ENCODE measurements at places on chromosomes 13 and 19.

DNA sequence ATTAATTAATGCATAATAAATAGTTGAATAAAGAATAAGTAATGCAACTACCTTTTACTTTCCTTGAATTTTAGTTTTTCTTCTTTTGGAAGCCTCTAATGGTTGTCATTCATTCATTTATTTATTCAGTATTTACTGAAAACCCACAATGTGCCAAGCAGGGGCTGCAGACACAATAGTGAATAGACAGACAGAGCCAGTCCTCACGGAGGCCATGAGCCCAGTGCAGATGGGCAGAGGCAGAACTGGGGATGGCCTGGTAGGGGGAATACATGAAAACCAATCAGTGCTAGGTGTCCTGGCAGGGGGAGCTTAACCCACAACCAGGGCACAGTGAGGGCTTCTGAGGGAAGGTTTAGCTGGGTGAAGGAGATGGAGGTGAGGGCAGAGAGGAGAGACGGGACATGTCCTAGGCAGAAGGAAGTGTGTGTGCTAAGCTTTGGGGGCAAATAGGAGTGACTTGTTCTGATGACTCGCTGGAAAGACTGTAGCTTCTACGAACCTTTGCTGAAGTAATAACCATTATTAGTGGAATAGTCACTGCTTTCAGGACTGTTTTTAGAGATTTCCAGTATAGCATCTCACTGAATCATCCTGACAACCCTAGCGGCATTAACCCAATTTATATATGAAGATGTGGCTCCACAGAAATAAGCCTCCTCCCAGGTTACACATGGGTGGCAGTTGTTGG is 55.9 kb downstream of the ERCC5 start:
- no peak for DNase-seq

DNA sequence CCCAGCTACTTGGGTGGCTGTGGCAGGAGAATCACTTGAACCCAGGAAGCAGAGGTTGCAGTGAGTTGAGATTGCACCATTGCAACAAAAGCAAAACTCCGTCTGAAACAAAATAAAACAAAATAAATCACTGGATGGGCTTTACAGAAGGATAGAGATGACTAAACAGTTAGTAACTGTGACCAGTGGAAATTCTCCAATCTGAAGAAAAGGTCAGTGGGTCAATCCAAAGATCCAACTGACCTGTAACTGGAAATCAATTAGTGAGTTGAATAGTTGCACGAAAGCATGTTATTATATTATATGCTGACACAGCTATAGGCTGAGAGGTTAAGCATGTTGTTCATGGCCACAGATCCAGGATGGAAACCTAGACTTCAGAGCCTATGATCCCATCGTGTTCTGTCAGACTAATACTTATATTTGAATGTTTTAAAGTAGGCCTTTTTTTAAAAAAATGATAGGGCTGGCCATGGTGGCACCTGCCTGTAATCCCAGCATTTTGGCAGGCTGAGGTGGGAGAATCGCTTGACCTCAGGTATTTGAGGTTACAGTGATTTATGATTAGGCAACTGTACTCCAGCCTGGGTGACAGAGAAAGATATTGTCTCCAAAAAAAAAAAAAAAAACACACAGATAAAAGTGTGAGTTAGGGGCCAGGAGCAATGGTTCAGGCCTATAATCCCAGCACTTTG is 1.4 kb downstream of the ECH1 start:
- DNase-seq: no peak

GRCh38 chr19:30968841-30969399 is 380.3 kb downstream of the TSHZ3 start:
- no peak for DNase-seq

- DNase-seq: no peak
Observed at GRCh38 chr13:23867027-23867491, 22.1 kb downstream of the MIPEP start.

- no peak for DNase-seq
Observed at GRCh38 chr19:14559916-14560775, 11.7 kb downstream of the NDUFB7 start.

DNA sequence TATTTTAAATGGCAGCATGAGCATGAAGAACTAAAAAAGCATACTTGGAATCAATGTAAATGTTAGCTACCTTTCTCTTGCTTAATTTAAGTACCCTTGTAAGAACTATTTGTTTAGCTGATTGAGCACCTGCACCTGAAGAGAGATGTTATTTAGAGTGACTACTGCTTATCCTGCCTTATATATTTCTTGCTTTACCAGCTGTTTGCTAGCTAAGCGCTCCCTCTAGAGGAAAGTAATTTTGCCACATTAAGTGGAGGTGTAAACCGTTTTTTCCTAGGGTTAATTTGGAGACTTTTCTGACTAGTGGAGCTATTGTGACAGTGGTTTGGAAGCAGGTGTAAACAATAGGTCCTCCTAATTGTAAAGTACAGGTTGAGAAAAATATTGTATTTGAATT is 19.4 kb upstream of the PSG2 start:
- no peak for DNase-seq

DNA sequence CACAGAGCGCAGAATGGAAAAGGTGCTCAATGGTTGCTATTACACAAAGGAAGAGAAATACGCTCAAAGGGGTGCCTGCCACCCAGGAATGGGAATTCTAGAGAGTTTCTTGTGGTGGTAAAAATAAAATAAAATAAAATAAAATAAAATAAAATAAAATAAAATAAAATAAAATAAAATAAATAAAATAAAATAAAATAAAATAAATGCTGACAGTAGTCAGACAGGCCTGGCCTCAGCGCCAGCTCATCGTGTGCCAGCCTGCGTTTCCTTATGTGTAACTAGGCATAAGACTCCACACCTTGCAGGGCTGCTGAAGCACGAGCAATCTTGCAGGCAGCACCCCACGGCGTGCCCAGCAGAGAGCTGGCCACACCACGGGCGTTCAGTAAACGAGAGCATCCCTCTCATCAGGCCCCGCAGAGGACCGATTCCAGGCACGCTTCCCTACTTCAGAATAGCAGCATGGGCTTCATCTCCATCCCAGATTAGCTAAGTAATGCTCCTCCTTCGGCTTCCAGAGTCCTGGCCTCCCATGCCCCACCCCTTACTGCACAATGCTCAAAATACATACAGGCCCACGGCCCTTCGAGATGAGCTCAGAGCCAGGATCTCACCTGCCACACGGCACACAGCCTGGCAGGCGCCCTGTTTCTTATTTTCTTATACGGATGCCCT is 5.6 kb downstream of the NAPA start:
- no peak for DNase-seq

GRCh38 chr13:32548837-32549236 is 10.2 kb upstream of the N4BP2L2 start:
- DNase-seq: no peak

DNA sequence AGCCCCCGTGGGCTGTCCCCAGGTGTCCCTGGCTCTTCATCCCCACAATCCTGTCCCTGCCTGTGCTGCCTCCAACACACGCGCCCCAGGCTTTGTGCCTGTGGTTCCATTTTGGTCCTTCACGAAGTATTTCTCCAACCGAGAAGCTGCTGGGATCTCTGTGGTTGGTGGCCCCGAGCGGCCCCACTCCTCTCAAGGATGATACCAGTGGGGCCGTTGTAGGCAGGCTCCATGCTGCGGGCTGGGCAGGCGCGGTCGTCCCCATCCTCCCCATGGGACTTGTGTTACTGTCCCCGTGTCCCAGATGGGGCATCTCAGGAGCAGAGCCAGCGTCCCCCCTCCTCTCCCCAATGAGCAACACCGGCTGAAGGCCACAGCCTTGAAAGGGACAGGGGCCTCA is 3.7 kb upstream of the ZNF554 start:
- DNase-seq: no peak

DNA sequence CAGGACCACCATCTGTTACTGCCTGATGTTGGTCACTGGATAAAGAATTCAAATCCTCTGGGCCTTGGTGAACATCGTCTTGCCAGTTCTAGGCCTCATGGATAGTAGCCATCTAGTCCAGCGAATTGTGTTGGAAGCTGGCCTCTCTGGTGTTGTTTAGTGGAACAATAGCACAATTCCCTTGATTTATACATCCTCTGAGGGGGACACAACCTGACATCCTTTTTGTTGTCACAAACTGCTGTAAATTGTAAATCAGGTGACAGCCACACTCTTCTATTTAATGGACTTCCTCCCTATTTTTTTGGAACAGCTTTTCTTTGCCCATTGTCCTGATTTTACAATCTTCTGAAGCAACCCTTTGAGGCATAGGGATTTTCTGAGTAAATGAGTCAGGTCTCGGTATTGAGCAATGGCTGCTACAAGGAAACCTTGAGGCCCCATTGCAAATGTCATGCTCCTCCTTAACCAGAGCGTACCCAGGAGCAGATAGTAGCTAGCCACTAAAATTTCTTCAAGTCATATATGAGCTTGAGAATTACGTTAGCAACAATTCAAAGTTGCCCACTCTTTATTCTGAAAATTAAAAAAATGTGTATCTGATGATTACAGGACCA is 263.3 kb downstream of the COG6 start:
- DNase-seq: no peak

DNA sequence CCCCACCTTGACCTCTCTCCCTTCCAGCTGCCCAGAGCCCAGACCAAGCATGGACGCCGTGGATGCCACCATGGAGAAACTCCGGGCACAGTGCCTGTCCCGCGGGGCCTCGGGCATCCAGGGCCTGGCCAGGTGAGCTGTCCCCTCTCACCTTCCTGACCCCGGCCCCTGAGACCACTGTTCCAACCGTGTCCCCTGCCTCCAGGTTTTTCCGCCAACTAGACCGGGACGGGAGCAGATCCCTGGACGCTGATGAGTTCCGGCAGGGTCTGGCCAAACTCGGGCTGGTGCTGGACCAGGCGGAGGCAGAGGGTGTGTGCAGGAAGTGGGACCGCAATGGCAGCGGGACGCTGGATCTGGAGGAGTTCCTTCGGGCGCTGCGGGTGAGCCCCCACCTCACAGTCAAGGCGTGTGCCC is 312 bp downstream of the CAPS start:
- no peak for DNase-seq

DNA sequence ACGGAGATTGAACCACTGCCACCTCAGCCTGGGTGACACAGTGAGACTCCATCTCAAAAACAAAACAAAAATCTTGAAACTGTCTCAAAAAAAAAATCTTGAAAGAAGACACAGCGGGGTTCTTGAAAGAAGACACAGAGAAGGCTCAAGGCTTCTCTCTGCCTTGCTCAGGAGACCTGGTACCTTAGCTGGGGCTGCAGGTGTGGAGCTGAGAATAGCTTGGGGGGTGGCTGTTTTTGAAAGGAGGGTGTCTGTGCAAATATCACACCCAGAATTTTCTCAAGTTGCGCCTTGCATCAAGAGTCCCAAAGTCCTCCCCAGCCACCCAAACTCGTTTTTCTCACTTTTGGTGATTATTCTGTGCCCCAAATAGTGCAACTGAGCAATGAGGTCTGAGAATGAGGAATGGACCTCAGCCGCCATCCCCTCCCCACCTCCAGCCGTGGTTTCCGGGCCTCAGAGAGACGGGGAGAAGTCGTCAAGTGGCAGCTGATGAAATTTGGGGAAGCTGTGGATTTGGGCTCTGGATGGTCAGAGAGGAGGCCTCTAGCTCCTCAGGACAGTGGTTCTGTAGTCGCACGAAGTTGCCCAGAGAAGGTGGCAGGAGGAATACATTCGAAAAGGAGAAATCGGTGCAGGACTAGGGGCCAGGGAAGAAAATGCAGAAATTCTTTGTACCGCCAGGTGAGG is 8.8 kb downstream of the S1PR2 start:
- no peak for DNase-seq

DNA sequence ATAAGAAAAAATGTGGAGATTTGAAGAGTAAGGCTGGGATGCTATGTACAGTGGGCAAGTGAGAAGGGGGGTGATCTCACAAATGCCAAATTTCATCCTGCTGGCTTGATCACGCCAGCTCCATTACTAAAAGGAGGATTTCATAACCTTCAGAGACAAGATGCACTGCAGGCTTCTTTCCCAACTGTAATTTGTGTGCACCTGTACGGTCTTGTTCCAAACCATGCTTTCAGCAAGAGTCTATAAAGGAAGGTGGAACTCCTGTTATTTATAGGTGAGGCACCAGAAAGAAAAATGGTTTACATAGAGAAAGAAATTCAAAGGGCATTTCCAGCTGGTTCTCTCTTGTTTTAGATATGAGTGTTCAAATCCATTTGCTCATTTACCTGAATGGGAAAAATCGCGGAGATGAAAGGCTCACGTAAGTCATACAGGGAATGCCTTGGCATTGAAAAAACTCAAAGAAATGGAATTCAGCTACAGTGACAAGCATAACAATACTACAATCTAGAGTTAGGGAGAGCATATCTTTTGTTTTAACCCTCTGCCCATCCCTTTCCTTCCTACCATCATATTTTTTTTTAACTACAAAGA is 13.3 kb downstream of the EFNB2 start:
- DNase-seq: no peak
